H1 (cell line): ENCODE measurements at places on chromosomes 5 and 9. TPM values are rescaled to one million over a fixed set of nuclear protein-coding genes. Genes with fewer than 3 reads are reported as not detected.

GRCh38 chr9:97938081-97938644 lies at the start of gene HEMGN:
HEMGN (minus strand) TSS chr9:97938172; CDS start chr9:97938136, 36 bp downstream.
- H3K27me3 ChIP-seq = peaks cover 15% of the 10 kb centered on the region; the same call in 1 of the 2 replicates
- H3K4me3 ChIP-seq = no peak within 1 kb of the TSS
- H3K36me3 ChIP-seq = no peaks in the 10 kb centered on the region
- no peak within 1 kb of the TSS for H3K27ac ChIP-seq
- no peaks in the 10 kb centered on the region for H3K4me1 ChIP-seq

- H3K27me3 ChIP-seq = no peaks in the 10 kb centered on the region
- no peak overlapping the region for H3K27ac ChIP-seq
- no peaks in the 10 kb centered on the region for H3K36me3 ChIP-seq
- no peak for DNase-seq
- H3K4me1 ChIP-seq = no peaks in the 10 kb centered on the region
These were observed 55.2 kb upstream of the TMEM215 start for GRCh38 chr9:32728181-32728580.

DNA sequence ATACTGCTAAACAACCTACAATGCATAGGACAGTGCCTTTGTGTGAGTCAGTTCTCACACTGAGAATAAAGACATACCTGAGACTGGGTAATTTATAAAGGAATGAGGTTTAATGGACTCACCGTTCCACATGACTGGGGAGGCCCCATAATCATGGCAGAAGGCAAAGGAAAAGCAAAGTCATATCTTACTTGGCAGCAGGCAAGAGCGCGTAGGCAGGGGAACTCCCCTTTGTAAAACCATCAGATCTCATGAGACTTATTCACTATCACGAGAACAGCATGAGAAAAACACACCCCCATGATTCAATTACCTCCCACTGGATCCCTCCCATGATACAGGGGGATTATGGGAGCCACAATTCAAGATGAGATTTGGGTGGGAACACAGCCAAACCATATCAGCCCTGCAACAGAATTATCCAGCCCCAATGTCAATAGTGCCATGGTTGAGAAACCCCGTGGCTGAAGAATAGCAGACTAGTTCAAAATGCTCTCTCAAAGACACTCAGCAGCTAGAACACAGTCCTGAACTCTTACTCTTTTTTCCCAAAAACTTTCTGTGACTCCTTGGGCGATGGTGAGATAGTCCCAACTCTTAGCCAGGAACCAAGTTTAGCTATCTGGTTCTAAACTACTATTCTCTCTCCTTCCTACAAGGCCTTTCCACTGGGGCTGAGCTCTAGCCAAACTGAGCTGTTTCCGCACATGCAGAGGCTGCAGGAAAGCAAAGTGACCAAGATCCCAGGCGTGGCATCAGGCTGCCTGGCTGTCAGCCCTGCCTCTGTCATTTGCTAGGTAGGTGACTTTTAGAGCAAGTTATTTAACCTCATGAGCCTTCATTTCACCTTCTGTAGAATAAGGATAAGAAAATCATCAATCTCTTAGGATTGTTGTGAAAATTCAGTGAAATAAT lies 21.7 kb downstream of the FAT2 start:
- H3K4me3 ChIP-seq = no peak overlapping the region
- no peaks in the 10 kb centered on the region for H3K36me3 ChIP-seq
- no peak overlapping the region for H3K27ac ChIP-seq
- DNase-seq = no peak
- H3K4me1 ChIP-seq = peaks cover 3% of the 10 kb centered on the region; the same call in 1 of the 2 replicates

DNA sequence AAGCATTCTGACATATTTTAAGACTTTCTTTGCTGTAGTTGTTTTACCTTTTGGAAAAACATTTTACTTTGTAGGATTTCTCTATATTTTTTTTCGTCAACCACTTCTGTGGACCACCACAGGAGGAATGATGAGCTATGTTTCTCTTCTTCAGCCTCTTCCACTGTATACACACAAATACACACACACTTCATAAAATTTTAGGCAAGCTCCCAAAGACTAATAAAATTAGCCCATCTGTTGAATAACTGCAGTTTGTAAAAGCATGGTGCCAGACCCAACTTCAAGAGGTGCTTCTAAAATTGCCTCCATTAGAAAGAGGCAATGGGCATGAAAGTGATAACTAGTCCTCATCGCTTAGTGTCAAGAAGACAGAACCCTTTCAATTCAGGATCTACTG lies 4.1 kb upstream of the CEP120 start:
- no peak for DNase-seq
- no peaks in the 10 kb centered on the region for H3K27me3 ChIP-seq
- H3K4me1 ChIP-seq = no peaks in the 10 kb centered on the region
- H3K27ac ChIP-seq = no peak overlapping the region
- H3K4me3 ChIP-seq = no peak overlapping the region

GRCh38 chr5:136212252-136212721 lies 19.3 kb upstream of the SMIM32 start:
- 0 out of 2 replicates have a peak, but pooled peaks cover 2% of the 10 kb centered on the region for H3K4me1 ChIP-seq
- H3K36me3 ChIP-seq = no peaks in the 10 kb centered on the region
- DNase-seq = no peak
- no peak overlapping the region for H3K27ac ChIP-seq
- H3K4me3 ChIP-seq = no peak overlapping the region
- H3K27me3 ChIP-seq = peaks cover 10% of the 10 kb centered on the region; the same call in 1 of the 2 replicates

- DNase-seq = no peak
- H3K4me1 ChIP-seq = no peaks in the 10 kb centered on the region
- no peaks in the 10 kb centered on the region; the same call in 1 of the 2 replicates for H3K36me3 ChIP-seq
- peaks cover 8% of the 10 kb centered on the region for H3K27me3 ChIP-seq
These were observed 2.7 kb downstream of the TERT start for GRCh38 chr5:1292139-1292538.

DNA sequence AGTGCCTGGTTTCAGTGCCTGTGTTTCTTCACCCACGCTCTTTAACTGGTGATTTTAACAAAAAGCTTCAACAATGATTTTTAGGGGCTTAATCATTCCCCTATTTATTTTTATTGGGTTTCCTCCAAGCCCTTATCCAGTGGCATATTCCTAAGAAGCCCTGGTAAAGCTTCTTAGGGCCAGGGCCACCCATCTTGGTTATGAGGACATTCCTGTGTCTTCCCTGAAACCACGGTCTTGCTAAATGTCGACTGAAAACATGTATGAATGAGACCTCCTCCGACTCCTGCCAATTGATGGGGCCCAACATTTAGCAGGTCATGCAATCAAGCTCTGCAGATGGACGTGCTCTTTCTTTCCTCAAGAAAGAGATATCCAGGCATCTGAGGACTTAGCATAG lies 13.7 kb upstream of the CARTPT start:
- no peaks in the 10 kb centered on the region for H3K27me3 ChIP-seq
- no peak overlapping the region for H3K4me3 ChIP-seq

- H3K27me3 ChIP-seq = no peaks in the 10 kb centered on the region
- H3K36me3 ChIP-seq = no peaks in the 10 kb centered on the region
- DNase-seq = no peak
- no peaks in the 10 kb centered on the region; the same call in 1 of the 2 replicates for H3K4me1 ChIP-seq
- H3K4me3 ChIP-seq = no peak overlapping the region
These were observed 62.8 kb downstream of the TTLL11 start for GRCh38 chr9:122030357-122030756.

- H3K4me1 ChIP-seq = peaks cover 13% of the 10 kb centered on the region
- DNase-seq = no peak
- no peaks in the 10 kb centered on the region for H3K27me3 ChIP-seq
- H3K27ac ChIP-seq = no peak overlapping the region
These were observed 7.2 kb upstream of the RNU6ATAC start for GRCh38 chr9:134171316-134172197.

Gene PCDHA2
- 0.86 and 1.2 TPM in 2 replicates for polyA plus RNA-seq

Gene BTNL9
- polyA plus RNA-seq = 0.23 and 0.46 TPM in 2 replicates

Gene CDKN2B
- 0.11 and 0.20 TPM in 2 replicates for polyA plus RNA-seq

Gene PCSK5
- 5.5 and 5.6 TPM in 2 replicates for polyA plus RNA-seq

Gene NRARP
- polyA plus RNA-seq = 32.5 and 52.0 TPM in 2 replicates
